ENCODE measurements at places on chromosomes 7 and 10.

GRCh38 chr7:35035511-35035961 is 1.7 kb downstream of the DPY19L1 start:
- DNase-seq, result peak; percentile 57

GRCh38 chr10:124294811-124295770 is 123.6 kb downstream of the OAT start:
- no peak for DNase-seq

DNA sequence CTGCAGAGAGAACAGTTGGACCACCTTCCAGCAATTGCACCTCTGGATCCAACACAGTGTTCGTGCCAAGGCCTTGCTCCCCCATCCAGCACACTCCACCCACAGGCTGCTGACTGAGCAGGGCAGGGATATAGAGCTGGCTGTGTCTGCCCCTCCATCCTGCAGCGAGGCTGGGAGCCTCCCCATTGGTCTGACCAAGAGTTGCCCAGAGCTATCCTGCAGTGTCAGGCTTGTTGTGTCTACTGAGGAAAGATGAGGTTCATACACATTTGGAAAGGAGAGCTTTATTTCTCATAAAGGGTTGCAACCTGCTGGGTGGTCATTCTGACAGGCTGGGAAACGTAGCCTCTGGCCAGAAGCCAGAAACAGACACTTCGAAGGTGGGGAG is 27.1 kb downstream of the PRF1 start:
- no peak for DNase-seq

GRCh38 chr10:110305767-110306451 is 1.2 kb upstream of the SMNDC1 start:
- DNase-seq, result peak; percentile 88

DNA sequence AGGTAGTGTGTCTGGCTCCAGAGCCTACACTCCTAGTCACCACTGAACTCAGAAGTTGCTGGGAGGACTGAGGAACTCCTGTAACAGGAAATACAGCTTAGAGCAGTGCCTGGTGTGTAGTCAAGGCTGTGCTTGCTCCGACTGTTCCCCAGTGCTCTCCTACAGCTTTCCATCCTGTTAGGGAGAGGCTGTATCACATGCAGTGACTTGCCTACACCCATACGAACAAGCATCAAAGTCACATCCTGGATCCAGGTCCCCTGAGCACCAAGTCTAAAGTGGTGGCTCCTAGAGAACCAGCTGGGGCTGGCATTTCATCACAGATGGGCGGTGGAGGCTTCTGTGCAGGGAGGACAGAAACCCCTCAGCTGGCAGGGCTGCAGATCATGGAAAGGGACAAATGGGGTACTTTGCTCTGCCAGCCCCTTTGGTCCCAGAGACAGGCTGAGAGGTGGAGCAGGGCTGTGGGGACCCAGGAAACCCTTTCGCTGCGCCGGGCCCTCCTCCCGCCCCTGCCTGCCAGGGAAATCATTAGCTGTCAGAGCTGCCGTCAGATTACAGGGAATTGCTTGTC is 7.7 kb downstream of the ASB10 start:
- DNase-seq, result no peak

GRCh38 chr7:4878336-4879335 is 4.9 kb downstream of the RADIL start:
- no peak for DNase-seq

- DNase-seq, result no peak
Observed at GRCh38 chr7:15239801-15240200, 322.0 kb downstream of the AGMO start.

GRCh38 chr10:25057886-25058285 is 41.5 kb downstream of the THNSL1 start:
- no peak for DNase-seq

DNA sequence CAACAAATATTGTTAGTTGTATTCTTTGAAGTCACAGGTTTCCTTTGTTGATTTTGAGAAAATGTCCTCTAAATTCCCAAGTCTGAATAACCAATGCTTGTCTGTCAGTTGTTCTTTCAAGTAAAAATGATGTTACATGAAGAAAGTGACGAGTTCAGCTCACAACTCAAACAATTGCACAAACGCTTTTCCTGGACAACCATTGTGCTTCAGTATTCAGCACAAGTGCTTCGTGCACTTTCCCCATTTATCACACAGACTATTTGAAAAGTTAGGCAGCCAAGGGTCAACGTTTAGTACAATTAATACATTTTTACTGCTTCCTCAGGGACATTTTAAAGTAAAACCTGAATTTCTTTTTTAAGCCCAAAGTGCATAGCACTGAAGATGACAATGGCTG is 44.5 kb downstream of the CDK1 start:
- no peak for DNase-seq

DNA sequence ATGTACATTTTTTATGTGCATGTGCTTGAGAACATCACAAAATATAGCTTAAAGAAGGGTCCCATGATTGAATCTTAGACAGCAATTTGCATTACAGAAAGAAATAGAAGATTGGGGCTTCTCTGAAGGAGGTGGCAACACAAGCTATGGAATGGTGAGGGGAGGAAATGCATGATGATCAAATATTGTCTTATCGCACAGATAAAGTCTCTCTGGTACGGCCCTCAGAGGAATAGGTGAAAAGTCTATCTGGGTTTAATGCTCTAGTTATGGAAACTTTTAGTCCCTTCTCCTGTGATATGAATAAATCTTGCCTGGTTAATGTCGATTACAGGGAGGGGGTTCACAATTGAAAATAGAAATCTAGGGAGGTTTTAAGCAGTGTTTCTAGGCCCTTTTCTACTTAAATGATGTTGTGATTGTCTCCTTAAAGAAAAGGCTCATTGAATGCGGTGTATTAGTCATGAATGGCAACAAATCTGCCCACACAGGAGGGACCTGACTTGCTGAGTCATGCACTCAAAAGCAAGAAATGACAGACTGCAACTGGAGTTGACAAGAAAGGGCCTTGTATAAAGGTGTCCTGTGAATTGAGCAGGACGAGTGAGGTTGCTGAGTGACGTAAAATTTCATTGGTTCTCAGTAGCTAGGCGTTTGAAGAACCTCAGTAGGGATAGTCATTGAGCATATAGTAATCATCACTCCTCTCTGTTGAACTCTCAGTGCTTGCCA is 133.4 kb upstream of the CSTF2T start:
- DNase-seq, result peak; percentile 52

DNA sequence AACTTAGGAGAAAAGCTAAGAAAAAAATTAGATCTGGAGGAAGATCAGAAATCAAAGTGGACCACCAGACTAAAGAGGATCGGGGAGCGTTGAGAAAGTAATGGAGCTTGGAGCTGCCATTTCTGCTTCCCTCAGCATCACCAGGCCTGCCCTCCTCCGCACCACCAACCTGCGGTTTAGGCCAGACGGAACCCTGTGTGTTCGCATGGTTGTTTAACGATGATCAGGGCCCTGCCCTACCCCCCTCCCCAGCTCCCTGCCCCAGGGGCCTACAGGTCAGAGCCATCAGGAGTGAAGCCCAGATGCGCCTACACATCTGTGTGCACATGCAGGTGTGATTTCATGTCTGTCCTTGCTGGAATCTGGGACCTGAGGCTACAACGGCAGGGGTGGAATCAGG is 45.7 kb downstream of the EBF3 start:
- DNase-seq, result no peak

DNA sequence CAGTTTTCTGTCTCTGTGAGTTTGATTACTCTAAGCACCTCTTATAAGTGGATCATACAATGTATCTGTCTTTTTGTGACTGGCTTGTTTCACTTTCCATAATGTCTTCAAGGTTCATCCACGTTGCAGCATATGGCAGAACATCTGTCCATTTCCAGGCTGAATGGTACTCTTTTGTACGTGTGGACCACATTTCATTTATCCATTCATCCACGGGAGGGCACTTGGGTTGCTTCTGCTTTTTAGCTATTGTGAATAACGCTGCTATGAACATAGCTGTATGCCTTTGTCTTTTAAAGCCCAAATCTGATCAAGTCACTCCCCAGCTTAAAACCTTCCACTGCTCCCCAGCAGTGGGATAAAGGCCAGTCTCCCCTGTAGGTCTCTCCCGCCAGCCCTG is 31.5 kb downstream of the EGFR start:
- DNase-seq, result no peak

GRCh38 chr10:110613341-110613995 is 30.7 kb upstream of the RBM20 start:
- no peak for DNase-seq

DNA sequence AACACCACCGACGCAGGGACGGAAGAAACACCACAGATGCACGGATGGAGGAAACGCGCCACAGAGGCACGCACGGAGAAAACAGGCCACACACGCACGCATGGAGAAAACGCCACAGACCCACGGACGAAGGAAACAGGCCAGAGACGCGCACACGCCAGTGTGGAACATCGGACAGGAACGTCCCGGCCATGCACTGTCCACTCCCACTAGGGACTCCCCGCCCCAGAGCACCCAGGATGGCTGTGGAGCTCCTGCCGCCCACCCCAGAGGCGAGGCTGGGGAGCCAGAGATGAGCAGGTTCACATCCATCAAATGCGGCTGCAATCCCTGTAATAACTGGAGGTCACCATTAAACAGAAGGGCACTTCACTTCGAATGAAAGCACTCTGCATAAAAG is 17.3 kb downstream of the DIP2C start:
- no peak for DNase-seq

GRCh38 chr10:86389441-86390193 is 23.0 kb upstream of the GRID1 start:
- DNase-seq, result no peak

- DNase-seq, result no peak
Observed at GRCh38 chr7:5282543-5283316, at the start of gene SLC29A4. SLC29A4 (plus strand) TSS chr7:5282943; CDS start chr7:5287817, 4,874 bp downstream.

- DNase-seq, result no peak
Observed at GRCh38 chr7:16357921-16358320, 63.4 kb downstream of the CRPPA start.

DNA sequence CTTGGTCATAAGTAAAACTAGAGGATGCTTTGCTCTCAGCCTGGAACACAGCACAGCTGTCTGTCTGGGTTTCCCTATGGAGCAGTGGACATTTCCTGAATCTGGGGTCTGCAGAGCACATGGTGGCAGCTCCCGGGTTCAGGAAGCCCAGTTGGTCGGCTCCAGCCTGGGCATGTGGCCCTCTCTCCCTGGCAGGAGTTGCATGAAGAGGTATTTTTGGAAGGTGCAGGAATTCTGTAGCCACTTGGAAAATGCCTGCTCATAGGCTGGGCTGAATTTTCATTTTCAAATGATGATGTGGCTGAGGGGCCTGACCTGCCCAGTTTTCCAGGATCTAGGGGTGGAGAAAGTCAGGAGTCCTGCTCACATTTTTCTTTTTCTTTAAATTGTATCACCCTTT is 6.7 kb upstream of the TPST1 start:
- DNase-seq, result no peak

DNA sequence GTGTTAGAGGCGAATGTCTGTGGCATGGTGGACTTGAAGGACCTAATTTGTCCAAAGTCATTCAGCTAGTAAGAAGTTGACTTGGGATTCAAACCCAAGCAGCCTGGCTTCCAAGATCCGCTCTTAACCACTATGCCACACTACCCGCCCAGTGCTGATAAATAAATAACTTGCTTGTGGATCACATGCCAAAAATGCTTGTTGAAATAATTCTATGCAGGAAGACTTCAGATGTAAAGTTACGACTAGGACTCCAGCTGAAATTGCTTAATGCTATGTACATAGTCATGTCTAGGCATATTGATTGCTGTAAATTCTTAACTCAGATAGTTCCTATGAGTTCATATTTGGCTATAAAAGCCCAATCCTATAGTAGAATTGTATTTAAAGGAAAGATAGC is 76.0 kb downstream of the PLXDC2 start:
- DNase-seq, result no peak

GRCh38 chr7:72781631-72782030 is 46.4 kb downstream of the TYW1B start:
- no peak for DNase-seq

GRCh38 chr7:5283421-5284303 is 919 bp downstream of the SLC29A4 start:
- no peak for DNase-seq

- no peak for DNase-seq
Observed at GRCh38 chr7:1925973-1926907, 256.2 kb downstream of the ELFN1 start.

DNA sequence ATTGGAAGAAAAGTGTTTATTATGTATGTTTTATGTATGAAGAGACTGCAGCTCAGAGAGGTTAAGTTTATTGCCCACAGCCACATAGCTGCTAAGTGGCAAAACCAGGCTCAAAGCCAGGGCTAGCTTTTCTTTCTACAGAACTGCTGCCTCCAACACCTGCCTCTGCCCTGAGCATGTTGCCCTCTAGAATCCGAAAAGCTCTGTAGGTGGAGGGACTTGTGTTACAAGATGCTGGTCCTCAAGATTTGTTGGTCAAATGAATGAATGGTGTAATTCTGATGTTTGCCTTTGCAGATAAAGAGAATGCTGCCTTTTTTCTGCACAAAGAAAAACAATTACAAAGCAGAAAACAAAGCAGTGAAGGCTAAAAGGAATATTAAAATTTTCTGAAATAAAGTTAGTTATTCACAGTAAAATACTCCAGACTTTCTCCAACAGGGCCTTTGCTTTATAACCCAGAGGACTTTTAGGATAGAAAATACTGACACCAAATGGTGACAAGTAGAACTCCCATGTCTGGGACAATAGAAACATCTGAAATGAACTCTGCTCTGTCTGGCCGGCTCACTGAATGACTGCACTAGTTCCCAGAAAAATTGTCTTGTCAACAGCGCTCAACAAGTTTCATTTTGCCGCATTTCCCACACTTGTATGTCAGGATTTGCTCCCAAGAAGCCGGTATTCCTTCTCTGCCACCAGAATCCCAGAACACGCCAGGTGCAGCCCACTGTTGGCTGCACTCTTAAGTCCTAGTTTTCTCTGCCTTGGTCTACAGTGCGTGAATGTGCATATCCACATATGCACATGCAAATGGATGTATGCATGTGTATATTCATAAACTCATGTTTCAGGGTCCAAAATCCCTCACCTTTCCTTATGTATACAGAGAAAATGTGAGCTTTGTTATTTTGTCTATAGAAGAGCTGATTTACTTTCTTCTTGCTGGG is 11.0 kb upstream of the DNTT start:
- DNase-seq, result peak; percentile 74

GRCh38 chr10:29057822-29058331 is 231.0 kb upstream of the LYZL1 start:
- DNase-seq, result no peak

- DNase-seq, result no peak
Observed at GRCh38 chr10:82943142-82943541, 1068.1 kb downstream of the NRG3 start.

Data from kidney glomerular epithelial cell (primary cell).